ENCODE measurements at places on chromosomes 7 and 10. TPM values are rescaled to one million over a fixed set of nuclear protein-coding genes. Genes with fewer than 3 reads are reported as not detected.

NODAL gene
- 0.16 TPM for total RNA-seq

MUC12 gene
- 0.30 TPM for total RNA-seq

FXYD4 gene
- total RNA-seq: not detected

CCDC172 gene
- not detected for total RNA-seq

WAC gene
- total RNA-seq: 103 TPM

UCN3 gene
- not detected for total RNA-seq

ITGB8 gene
- 1.5 TPM for total RNA-seq

MRPS33 gene
- 123 TPM for total RNA-seq

ITIH2 gene
- not detected for total RNA-seq

C7orf57 gene
- total RNA-seq: not detected

CCM2 gene
- 24.5 TPM for total RNA-seq

SPRN gene
- total RNA-seq: not detected

NPY4R gene
- total RNA-seq: not detected

PLEKHS1 gene
- not detected for total RNA-seq

MYH16 gene
- total RNA-seq: not detected

RPEL1 gene
- not detected for total RNA-seq

ABCB4 gene
- total RNA-seq: 4.2 TPM

TET1 gene
- total RNA-seq: 2.2 TPM

HPSE2 gene
- total RNA-seq: not detected

TMEM176A gene
- 18.5 TPM for total RNA-seq

STEAP1B gene
- 0.63 TPM for total RNA-seq

KIF5B gene
- 144 TPM for total RNA-seq

HTRA1 gene
- 62.6 TPM for total RNA-seq

PRF1 gene
- total RNA-seq: 2.6 TPM

CNPY1 gene
- total RNA-seq: not detected

SPDYE11 gene
- total RNA-seq: not detected

LRIT1 gene
- total RNA-seq: not detected

SUFU gene
- 7.9 TPM for total RNA-seq

SH2B2 gene
- total RNA-seq: 1.0 TPM

ZNF488 gene
- 0.05 TPM for total RNA-seq

NUTM2A gene
- total RNA-seq: 2.2 TPM

PTF1A gene
- not detected for total RNA-seq

TDRD1 gene
- 1.9 TPM for total RNA-seq

ANKRD1 gene
- total RNA-seq: 2,047 TPM

H2BK1 gene
- total RNA-seq: not detected

TAS2R4 gene
- total RNA-seq: 0.25 TPM

TAF6 gene
- 34.1 TPM for total RNA-seq

SFTPA1 gene
- total RNA-seq: not detected

MKX gene
- 0.22 TPM for total RNA-seq

WDR37 gene
- total RNA-seq: 28.2 TPM
